ENCODE measurements at places on chromosomes 2 and 18.

DNA sequence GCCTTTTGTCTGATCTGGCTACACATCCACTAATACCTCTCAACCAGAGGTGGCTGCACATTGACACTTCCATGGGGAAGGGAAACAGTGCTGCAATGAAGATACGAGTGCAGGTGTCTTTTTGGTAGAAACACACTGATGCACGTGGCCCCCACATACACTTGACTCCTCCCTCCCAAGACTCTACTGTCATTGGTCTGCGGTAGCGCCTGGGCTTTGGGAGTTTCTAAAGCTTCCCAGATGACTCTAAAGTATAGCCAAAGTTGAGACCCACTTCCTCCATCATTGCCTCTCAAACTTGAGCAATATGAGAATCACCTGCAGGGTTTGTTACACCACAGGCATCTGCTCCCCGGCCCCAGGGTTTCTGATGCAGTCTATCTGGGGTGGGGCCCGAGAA lies 11.0 kb downstream of the SLC14A1 start:
- no peak for DNase-seq

DNA sequence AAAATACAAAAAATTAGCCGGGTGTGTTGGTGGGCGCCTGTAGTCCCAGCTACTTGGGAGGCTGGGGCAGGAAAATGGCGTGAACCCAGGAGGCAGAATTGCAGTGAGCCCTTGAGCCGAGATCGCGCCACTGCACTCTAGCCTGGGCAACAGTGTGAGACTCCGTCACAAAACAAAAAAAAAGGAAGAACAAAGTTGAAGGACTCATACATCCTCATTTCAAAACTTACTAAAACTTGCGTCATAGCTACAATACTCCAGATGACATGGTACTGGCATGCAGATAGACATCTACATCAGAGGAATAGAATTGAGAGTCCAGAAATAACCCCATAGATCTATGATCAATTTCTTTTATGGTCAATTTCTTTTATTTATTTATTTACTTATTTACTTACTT lies 13.6 kb upstream of the CYP27C1 start:
- no peak for DNase-seq

GRCh38 chr2:166841679-166842078 lies 46.6 kb upstream of the XIRP2 start:
- DNase-seq = no peak

- DNase-seq = no peak
These were observed 66.4 kb upstream of the TGFA start for GRCh38 chr2:70620020-70620419.

GRCh38 chr2:24117902-24118301 lies 5.2 kb downstream of the PFN4 start:
- DNase-seq = no peak

GRCh38 chr18:48116873-48117630 lies 186.6 kb upstream of the SMAD2 start:
- no peak for DNase-seq

DNA sequence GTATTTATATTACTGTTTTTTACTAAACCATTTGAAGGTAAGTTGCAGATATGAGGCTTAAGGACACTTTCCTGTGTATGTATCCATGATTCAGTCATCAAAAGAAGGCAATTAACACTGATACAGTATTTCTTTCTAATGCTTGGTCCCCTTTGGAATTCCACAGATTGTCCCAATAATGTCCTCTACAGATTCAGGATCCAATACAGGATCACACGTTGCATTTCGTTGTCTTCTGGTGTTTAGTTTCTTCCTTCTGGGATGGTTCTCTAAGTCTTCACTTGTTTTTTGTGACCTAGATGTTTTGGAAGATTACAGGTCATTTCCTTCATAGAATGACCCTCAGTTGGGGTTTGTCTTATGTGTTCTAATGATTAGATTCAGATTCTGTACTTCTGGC lies 40.0 kb downstream of the NPAS2 start:
- no peak for DNase-seq

DNA sequence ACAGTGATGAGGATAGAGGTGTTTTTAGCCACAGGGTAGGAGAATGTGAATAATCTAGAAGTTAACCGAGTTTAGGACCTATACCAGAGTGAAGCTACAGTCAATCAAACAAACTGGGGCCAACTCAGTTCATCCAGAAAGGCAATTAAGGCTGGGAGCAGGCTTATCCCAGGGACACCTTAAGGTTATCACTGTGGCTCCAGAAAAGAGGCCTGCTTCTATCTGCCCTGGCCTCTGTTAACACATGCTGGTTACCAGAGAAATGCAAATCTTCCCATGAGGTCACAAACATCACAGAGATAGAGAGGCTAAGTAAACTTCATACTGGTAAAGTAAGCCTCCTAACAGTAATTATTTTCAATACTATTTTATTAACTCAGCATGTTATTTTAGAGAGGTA lies 93.2 kb upstream of the GRB14 start:
- DNase-seq = no peak
